ENCODE measurements at places on chromosomes 2 and 18. TPM values are rescaled to one million over a fixed set of nuclear protein-coding genes. Genes with fewer than 3 reads are reported as not detected.

Gene ALPP
- total RNA-seq, result not detected

Gene UGT1A4
- total RNA-seq, result not detected

Gene CCDC68
- total RNA-seq, result 2.9 TPM

Gene SAG
- total RNA-seq, result not detected

Gene ZNF638
- 111 TPM for total RNA-seq

Data from endothelial cell of umbilical vein (primary cell).